ENCODE measurements at places on chromosomes 1 and 21.

GRCh38 chr1:212688341-212689047, 11.1 kb downstream of the BATF3 start:
- DNase-seq: no peak

DNA sequence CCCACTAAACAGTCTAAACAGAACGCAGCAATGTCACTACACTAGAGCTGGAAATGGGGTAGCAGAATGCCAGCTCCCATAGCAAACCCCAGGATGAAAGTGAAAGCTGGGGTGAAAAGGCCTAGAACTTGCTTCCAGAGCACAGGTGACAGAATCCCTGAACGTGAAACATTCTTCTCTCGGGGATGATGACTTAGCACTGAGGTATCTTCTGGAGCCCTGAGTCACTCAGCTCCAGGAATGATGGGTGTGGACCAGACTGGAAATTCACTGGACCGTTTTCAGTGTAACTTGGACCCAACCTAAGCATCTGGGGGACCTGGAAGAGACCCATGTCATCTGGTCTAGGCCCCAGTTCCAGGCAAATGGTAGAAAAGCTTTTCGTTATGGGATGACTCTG, 108.9 kb downstream of the CDC7 start:
- no peak for DNase-seq

- no peak for DNase-seq
Observed at GRCh38 chr1:223126741-223127140, 16.3 kb downstream of the TLR5 start.

DNA sequence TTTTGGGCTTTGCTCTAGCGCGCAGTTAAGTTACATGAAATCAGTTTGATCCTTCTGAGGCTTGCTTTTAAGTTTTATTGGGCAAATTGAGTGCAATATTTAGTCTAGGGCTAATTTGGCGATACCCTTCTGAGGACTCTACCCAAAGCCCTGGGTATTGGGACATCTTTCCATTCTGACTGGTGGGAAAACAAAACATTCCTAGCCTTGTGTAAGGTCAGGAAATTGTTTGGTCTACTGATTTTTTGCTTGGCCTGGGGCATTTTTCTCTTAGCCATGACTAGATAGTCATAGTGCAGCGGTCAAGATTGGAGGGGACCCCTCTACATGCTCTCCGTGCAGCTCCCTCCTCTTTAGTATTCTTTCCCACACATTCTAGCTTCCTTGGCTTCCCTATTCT, 189.6 kb upstream of the PTGFR start:
- no peak for DNase-seq

- DNase-seq: no peak
Observed at GRCh38 chr1:19438516-19439195, 46.7 kb downstream of the CAPZB start.
